ENCODE measurements at places on chromosomes 7 and 10.

DNA sequence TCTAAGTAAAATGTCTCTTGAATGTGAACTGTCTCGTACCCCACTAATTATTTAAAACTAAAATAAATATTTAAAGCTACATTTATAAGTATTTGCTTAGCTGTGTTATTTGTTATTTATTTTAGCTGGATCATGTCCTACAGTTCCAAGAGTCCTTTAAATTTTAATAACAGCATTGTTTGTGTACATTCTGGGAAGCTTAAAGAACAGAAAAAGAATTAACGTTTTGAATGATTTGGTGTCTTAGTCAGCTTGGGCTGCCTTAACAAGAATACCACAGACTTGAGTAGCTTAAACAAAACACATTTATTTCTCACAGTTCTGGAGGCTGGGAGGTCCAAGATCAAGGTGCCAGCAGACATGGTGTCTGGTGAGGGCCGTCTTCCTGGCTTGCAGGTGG, 107.4 kb downstream of the ITIH5 start:
- DNase-seq: no peak

DNA sequence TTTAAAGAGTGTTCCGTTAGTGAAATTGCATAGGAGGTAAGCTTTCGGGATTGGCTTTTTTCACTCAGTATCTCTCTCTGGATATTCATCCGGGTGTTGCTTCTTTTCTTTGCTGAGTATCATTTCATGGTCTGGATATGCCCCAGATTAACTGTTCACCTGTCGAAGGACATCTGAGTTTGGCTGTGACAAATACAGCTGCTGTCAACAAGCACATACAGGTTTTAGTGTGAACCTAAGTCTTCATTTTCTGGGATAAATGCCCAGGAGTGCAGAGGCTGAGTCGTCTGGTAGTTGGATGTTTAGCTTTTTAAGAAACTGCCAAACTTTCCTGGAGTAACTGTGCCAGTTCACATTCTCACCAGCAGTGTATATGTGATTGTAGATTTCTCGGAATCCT, 5.6 kb downstream of the DOCK1 start:
- DNase-seq: no peak

- no peak for DNase-seq
These were observed 46.2 kb upstream of the COMTD1 start for GRCh38 chr10:75281974-75282373.

- DNase-seq: no peak
These were observed 28.9 kb upstream of the STK17A start for GRCh38 chr7:43553999-43554398.

DNA sequence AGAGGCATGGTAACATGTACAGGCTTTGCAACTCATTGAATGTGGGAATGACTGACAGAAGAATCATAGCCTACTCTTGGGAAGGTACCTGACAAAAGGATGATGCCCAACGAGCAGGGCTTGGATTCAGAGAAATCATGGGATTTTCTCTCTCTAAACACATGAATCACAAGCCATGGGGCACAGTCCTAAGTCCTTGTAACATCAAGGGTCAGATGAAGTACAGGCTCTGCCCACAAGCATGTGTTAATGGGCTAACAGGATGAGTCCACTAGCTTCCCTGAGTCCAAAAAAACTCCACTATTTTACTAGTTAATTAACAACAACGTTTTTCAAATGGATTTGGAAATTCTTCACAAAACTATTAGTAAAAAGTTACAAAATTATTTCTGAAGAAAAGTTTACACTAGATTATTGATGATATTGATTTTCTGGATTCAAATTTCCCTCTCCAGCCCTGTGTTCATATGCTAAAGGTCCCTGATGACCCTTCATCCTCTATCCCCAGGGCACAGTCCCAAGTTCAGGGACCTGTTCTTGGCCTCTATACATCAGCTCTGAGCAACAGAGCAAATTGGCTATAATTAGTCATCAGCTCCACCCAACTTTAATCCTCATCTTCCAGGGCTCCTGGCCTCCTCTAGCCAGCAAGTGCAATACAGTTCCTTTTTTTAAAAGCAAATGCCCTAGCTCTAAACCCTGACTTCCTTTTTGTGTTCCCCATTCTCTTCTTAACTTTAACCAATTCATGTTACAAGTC, 99.8 kb downstream of the GSAP start:
- no peak for DNase-seq

- no peak for DNase-seq
These were observed 1.0 kb upstream of the ENO4 start for GRCh38 chr10:116848032-116848943.

DNA sequence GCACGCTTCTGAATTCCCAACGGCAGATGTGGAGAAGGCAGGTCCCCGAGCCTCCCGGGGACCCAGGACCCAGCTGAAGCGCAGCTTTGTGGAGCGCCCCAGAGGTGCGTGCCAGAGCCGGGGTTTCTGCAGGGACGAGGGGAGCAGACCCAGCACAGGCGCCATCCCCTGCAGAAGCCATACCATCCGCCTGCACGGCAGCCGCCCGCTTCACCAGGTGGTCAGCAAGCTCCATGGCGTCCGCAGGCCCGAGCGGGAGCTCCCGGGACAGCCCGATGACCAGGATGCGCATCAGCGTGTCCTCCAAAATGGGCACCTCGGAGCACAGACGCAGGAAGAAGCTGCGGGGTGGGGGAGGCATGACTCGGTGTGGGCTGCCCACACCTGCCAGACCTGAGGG, 10.6 kb downstream of the INTS1 start:
- no peak for DNase-seq

DNA sequence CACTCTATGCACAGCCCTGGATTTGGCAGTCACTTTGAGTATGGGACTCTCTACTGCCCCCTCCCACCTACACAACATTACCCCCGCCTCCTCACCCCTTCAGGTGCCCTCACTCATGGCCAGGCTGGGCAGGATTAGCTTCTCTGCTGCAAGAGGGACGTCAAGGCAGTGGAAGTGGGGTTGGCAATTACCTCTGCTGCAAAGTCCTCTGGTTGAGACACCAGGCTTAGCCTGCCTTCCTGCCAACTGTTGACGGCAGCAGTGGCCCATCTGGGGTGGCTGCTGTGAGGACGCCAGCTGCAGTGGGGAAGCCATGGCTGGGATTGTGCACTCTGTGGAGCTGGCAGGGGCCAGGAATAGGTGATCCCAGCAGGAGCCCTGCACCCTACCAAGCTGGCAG, 26.7 kb downstream of the SVIL start:
- no peak for DNase-seq
